ENCODE measurements at places on chromosomes 3 and 15. TPM values are rescaled to one million over a fixed set of nuclear protein-coding genes. Genes with fewer than 3 reads are reported as not detected.

DNA sequence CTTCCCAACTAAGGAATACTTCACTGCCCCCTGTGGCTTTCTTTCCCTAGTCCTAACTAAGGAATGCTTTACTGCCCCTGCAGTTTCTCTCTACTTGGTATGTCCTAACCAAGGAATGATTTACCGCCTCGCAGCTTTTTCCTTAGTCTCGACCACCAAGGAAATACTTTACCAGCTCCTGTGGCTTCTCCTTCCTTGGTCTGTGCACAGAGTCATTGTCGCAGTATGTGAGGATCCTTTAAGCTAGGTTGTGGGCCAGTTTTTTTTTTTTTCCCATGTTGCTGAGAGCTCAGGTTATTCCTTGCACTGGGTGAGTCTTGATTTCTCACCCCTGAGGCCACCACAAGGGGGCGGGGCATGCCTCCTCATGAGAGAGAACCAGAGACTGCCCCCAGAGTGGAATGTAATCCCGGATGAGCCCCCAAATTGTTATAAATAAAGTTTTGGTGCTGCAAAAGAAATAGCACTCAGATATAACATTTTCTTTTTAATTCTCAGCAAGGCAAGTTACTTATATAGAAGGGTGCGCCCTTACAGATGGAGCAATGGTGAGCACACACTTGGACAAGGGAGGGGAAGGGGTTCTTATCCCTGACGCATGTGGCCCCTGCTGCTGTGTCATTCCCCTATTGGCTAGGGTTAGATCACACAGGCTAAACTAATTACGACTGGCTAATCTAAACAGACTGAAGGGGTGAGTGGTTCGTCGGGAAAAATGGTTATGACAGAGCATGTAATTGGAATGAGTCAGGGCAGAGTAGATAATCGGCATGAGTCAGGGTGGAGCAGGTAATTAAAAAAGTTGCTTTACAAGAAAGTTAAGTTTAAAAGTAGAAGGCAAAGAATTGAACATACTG lies 27.0 kb downstream of the NDUFB4 start:
- DNase-seq = no peak

- DNase-seq = no peak
Measured at GRCh38 chr3:71030748-71031147, 552.8 kb downstream of the FOXP1 start.

Gene CACNA1D
- 10.5 TPM for total RNA-seq

GRCh38 chr3:129315223-129315997 lies 36.7 kb downstream of the HMCES start:
- peak; percentile 29 for DNase-seq

Gene RNU5B-1
- not detected for total RNA-seq

Gene A4GNT
- total RNA-seq = not detected

- DNase-seq = no peak
Measured at GRCh38 chr3:4695846-4696245, 202.7 kb downstream of the ITPR1 start.

DNA sequence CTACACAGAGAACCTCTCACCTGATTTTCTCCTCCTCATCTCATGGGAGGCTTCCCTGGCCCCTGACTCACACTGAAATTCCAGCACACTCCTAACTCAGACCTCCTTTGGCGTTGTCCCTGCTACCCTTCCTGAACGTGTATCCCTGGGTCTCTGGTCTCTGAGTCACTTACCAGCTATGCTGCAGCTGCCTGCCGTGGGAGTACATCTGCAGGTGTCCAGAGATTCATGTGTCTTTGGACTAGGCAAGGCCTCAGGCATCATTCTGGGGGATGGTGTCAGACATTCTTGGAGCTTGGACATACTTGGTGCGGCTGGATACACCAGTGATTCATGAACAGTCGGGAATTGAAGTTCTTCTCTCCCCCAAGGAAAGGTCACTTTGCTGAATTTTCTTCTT lies 148.8 kb upstream of the TRIM42 start:
- DNase-seq = no peak

GRCh38 chr15:76325704-76326103 lies 10.9 kb upstream of the ISL2 start:
- no peak for DNase-seq
